Stimulated activated CD8-positive, alpha-beta memory T cell treated with anti-CD3 and anti-CD28 coated beads, Interleukin-4, amount 100 ng/mL, for 1 hour (primary cell): ENCODE measurements at places on chromosomes 12 and 14.

DNA sequence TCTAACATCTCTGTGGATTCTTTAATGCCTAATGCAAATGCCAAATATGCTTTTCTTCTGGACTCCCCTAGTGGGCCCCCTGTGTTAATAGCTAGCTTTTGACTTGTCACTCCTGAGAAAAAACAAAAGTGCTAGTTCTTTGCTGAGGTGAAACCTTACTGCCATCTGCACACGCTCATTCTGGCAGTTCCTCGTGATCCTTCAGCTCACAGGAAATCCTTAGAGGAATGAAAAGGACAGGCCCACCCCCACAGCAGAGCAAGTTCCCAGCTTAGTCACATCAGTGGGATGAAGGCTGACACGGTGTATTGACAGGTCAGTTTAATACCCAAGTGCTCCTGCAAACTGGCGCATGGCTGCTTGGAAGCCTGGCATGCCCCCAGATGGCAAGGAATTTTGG lies 165.1 kb upstream of the ATP2B1 start:
- no peak for DNase-seq

- DNase-seq: no peak
These were observed 39.5 kb downstream of the C14orf132 start for GRCh38 chr14:96078625-96079016.

- DNase-seq: no peak
These were observed 102.6 kb upstream of the LMNTD1 start for GRCh38 chr12:25655702-25656101.

DNA sequence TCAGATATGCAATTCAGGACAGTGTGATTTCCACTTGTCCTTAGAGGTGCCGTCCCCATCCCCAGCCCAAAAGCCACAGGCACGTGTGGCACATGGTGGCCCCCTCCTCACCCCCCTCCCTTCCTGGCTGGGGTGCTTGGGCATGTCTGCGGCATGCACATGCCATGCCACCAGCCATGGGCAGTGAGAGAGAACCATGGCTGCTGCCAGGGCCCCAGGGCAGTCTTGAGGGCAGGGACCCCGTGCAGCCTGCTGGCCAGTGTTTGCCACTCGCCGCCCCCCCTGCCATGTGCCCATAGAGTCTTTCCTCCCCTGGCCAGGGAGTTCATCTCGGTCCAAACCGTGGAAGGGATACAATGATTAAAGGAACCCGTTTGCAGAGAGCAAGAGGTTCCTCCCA lies 41.5 kb downstream of the TNFAIP2 start:
- DNase-seq: no peak

DNA sequence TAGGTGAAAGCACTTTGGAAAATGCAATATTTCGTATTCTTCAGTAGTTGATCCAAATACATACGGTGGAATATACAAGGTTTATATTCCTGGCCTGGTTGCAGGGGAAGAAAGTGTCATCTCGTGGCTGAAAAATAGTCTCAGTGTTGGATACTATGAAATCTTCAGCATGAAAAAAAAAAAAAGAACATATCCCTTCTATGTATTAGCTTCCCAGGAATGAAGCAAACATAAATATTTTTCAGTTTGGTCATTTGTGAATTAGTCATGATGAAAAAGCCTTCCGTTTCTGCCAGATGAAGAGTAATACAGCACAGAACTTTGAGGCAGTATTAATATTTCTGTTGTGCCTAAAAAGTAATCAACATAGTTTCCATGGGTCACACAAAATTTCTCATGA lies 36.7 kb downstream of the FLRT2 start:
- no peak for DNase-seq

DNA sequence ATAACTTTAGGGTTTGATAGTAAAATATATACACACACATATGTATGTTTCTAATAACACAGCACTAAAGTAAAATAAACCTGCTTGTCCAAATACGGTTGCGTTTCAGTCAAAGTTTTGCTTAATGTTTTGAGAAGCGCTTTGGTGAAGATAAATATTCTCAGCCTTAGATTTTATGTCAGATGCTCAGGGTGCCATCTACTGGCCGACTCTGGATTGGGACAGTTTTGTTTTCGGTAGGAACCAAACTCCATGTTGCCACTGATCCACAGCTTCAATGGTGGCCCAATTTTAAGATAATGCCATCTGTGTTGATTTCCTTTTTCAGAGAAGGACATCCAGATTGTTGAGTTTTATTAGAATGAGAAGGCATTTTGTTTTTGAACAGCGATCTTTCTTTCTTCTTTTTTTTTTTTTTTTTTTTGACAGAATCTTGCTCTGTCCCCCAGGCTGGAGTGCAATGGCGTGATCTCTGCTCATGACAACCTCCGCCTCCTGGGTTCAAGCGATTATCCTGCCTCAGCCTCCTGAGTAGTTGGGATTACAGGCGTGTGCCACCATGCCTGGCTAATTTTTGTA lies 43.1 kb downstream of the LLPH start:
- peak; percentile 19 for DNase-seq

- no peak for DNase-seq
These were observed 35.4 kb downstream of the SPTLC2 start for GRCh38 chr14:77580964-77581505.

DNA sequence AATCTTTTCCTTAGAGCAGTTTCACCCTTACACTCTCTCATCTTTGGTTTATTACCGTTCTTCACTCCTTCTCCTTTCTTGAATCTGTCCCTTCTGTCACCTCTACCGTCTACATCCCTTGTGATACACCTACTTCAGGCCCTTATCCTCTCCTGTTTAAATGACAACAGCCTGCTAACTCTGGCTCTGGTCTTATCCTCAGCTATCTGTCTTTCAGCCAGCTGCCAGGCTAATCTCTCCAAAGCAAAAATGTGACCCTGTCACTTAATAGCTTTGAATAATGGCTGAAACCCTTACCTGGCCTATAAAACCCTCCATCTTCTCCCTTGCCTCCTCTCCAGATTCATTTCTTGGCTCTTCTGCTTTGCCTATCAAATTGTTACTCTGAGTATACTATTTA lies 32.3 kb downstream of the BEST3 start:
- DNase-seq: no peak

GRCh38 chr12:53780323-53780722 lies 28.5 kb upstream of the CISTR start:
- no peak for DNase-seq

DNA sequence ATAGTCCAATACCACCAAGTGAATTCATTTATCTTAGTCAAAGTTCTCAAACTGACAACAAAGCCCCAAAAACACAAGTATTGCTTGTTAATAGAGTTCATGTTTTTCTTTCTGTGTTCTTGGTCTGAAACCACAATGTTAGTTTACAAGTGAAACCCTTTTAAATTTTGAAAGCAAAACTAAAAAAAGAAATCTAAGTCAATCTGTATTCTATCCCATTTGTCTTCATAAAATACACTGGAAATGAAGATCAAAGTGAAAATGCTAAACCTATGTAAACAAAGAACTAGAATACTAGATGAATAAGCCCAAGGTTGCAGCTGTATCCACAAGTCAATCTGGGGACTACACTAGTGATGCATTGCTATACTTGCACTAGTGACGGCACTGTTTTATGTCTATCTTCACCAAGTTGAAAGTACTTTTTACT lies 10.4 kb downstream of the MAP4K5 start:
- DNase-seq: no peak

DNA sequence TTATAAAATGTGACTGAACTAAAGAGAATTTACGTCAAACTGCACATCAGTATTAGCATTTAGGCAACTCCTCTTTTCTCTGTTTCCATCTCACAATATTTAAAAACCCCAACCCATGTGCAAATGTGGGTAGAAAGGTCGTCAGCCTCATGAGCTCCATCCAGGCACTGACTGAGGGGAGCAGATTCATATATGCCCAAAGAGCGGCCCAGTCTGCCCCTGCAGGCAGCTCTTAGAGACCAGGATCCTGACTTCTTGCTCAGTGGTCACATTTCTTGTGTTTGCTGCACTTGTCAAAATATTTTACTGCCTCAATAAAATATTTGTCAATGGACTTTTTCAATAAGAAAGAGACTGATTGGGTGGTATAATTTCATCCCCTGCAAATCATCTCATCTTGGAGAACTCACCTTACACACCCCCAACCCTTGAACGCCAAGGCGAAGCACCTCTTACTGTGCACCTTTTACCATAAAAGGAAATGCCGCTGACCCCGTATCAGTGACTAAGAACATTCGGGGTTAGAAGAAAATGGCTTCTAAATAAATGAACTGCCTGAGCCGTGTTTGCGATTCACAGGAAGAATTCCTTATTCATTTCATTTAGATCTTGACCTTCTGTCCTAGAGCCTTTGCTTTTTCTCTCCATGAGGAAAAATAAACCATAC lies 418.8 kb downstream of the BCL11B start:
- DNase-seq: no peak

GRCh38 chr14:76584271-76584702 lies 177.0 kb upstream of the VASH1 start:
- no peak for DNase-seq

DNA sequence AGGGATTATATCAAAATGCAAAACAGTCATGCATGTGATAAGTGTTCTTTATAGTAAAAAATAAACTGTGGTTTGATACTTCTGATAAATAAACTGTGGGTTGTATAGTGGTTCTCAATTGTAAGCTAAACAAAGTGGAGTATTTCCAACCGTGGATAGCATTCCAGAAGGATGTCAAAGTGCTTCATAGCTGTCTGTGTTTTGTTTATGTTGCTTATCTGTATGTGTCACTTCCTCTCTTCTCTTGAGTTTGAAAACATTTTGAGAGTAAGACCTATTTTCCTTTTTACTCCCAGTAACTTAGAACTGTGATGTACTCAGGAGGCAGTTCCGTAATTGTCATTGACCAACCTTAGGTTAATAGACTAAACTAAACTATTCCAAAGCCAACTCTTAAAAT lies 415.8 kb downstream of the TMTC2 start:
- DNase-seq: no peak

- no peak for DNase-seq
These were observed 694 bp downstream of the AKAP5 start for GRCh38 chr14:64465831-64466554.

DNA sequence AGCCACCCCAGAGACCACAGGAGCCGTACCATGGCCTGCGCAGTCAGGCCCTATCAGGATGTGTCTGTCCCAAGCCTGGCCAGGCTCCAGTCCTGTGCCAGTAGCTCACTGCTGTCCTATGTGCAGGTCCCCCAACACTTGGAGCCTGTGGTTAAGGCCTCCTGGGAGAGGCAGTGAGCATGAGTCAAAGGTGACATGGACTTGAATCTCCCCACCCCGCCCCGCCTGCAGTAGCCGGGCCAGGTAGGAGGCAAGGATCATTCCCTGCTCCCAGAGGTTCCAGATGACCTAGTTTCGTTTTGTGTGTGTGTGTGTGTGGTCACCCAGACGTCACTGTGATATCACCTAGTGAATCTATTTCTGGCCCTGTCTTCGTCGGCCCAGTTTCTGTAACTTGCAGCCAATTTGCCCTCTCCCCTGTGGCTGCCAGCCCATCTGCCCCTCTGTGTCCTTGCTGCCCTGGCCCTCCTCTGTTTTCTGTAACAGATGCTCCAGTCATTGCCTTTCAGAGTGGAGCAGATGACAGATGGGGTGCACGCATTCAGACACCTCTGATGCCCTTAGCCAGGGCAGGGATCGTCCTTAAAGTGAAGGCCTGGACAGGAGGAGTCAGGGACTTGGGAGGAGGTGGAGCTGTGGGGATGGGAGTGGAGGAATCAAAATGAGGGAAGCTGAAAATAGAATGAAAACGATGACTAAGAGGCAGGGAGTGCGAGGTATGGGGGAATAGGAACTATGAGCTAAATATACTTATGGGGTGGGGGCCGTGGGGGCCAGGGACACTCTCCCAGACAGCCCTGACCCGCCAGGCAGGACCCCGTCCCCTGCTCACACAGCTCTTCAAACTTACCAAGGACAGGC lies 37.4 kb downstream of the SLC6A12 start:
- DNase-seq: no peak

GRCh38 chr12:23525450-23526072 lies 423.9 kb downstream of the SOX5 start:
- DNase-seq: no peak

DNA sequence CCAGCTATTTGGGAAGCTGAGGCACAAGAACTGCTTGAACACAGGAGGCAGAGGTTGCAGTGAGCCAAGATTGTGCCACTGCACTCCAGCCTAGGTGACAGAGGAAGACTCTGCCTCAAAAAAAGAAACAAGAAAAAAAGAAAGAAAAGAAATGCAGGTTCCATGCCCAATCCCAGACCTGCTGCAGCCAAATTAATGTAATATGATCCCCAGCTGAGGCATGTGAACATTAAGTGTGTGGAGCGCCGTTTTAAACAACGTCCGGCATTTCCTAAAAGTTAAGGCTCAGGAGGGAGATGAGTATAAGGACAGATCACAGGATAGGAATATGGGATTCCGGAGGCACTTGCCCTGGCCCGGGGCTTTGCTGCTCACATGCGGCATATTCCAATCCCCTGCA lies 162.9 kb downstream of the KSR2 start:
- no peak for DNase-seq
